ENCODE measurements at places on chromosomes 12 and 14.

GRCh38 chr14:99177046-99177655, 94.8 kb downstream of the BCL11B start:
- DNase-seq, result no peak

GRCh38 chr12:100643246-100643645, 69.8 kb downstream of the GAS2L3 start:
- DNase-seq, result no peak

GRCh38 chr12:54571193-54572188, 17.0 kb downstream of the PPP1R1A start:
- no peak for DNase-seq

GRCh38 chr12:51529651-51529970, 61.4 kb upstream of the SCN8A start:
- DNase-seq, result no peak

DNA sequence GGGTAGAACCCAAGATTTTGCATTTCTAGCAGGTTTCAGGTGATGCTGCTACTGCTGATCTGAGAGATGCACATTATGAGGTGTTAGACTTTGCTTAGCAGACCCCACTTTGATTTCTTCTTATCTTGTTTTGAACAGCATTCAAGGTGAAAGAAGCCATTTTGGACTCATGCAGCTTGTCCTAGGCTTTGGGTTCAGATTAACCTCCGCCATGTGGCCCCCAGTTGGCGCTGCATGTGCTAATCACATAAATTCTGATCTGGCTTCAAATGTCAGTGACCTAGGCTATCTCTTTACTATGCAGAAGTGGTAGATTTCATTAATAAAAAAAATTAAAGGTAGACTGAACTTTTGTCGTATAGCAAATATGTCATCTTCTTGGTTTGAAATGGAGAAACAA, 89.8 kb upstream of the DYRK2 start:
- DNase-seq, result no peak
